ENCODE measurements at places on chromosomes 1 and 21.
A peak's percentile ranks its signal among the peaks of the same experiment; 100 is the strongest.

- DNase-seq = peak; percentile 26
Observed at GRCh38 chr1:229136822-229137221, 134.1 kb upstream of the RAB4A start.

DNA sequence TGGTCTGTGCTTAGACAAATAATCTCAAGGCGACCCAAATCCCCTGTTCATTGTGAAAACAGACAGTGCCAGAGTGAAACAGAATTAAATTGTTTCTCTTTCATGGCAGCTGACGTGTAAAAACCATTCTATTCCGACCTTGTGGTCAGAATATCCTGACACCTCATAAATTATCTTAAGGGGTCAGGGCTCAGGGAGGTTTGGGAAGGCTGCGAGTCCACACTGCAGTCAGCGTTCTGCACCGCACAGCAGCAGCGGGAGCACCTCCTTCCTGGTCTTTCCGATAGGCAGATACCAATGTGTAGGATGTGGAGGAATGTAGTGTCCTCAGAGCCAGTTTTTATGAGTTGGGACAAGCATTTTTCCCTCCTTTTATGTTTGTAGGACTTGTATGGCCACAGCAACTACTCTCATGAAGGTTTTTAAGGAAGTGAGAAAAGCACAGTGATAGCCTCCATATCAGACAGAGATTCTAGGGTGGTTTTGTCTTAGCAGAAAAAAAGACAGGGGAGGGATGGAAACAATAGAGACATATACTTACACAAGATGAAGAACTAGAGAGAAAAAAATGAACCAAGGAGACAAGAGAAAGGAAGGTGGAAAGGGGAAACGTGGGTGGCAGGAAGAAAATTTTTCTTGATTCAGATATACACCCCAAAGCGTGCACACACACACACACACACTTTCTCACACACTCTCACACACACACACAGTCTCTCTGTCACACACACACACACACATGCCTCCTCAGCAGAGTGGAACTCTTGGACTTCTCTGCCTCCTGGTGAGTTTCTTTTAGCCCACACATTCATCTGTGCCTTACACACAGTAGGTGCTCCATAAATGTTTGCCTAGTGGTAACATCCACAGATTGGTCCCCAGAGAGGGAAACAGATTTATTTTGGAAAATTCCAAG, 68.6 kb downstream of the NTMT2 start:
- DNase-seq = no peak

- no peak for DNase-seq
Observed at GRCh38 chr1:222416001-222416791, 131.7 kb downstream of the HHIPL2 start.

- no peak for DNase-seq
Observed at GRCh38 chr1:53391296-53391695, 63.4 kb upstream of the LRP8 start.

- no peak for DNase-seq
Observed at GRCh38 chr1:192998536-192998935, 60.6 kb downstream of the UCHL5 start.

DNA sequence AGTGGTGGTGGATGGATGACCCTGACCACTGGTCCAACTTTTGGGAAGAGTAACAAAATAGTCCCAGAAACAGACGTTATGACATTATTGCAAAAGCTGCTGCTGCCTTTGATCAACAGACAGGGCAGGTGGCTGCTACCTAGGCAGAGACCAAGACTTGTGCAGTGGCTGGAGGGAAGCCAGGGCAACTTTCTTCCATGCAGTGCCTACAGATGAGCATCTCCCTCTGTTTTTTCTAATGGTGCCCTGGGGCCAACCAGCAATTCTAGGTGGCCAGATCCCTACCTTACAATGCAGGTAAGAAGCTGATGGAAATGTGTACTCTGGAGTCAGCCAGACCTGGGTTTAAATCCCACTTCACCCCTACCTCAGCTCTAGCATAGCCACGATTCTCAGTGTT, 283.1 kb upstream of the POU3F1 start:
- DNase-seq = no peak

- no peak for DNase-seq
Observed at GRCh38 chr1:26529405-26529654, 231 bp upstream of the RPS6KA1 start.

DNA sequence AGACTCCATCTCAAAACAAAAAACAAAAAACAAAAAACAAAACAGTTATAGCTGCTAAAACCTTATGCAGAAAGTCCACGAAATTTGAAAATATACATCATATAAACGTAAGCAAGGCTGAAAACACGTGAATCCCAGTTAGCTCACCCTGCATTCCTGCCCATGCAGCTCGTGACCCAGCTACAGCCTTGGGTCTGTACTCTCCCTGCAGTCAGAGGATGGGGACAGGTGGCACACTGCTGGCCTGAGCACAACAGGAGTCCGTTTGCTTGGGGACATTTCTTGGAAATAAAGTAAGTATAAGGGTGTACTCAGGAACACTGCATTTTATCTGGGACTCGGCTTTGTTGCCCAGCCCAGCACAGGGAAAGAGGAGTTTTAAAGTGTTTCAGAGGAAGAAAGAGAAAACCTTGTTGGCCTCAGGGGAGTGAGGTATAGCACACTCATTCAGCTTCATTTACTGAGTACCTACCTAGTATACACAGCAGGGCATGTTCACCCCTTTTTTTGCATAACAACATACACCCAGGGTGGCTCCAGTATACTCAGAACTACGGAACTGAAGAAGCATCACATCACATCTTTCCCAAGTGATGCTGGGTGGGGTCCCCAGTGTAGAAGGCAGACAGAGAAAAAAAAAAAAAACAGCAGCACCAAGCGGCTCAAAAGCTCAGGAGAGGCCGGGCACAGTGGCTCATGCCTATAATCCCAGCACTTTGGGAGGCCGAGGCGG, 44.1 kb downstream of the CAPZB start:
- no peak for DNase-seq

- DNase-seq = peak; percentile 62
Observed at GRCh38 chr1:53585129-53585528, 125.9 kb downstream of the DMRTB1 start.

DNA sequence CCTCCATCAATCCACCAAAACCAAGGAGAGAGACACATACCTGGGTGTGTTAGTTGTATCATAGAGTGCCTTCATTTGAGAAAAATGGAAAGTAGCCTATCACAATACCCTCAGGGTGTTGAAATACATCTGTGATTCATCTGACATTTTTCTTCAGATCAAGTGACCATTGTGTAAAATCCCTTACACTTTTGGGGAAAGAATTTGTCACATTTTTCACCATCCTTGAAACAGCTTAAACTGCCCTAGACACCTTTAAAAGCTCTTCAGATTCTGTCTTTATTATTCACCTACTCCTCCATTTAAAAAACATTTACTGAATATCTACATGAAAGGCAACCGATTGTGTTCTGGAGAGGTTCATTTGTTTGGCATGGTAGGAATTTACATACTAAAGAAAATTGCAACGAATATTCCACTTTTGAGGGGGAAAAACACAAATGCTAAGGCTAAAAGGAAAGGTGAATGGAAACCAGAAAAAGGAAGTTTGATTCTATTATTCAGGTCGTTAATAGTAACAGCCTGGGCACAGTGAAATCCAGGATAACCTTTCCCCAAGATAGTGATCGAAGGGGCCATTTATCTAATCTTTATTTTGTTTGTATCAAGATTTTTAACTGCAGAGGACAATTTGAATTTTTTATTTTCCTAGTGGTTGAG, 70.4 kb upstream of the SAMSN1 start:
- DNase-seq = no peak

- no peak for DNase-seq
Observed at GRCh38 chr1:28197682-28198415, 21.4 kb upstream of the PTAFR start.

- no peak for DNase-seq
Observed at GRCh38 chr1:69862906-69863305, 295.2 kb downstream of the LRRC7 start.

GRCh38 chr1:92240034-92240433, 22.3 kb downstream of the C1orf146 start:
- DNase-seq = no peak

DNA sequence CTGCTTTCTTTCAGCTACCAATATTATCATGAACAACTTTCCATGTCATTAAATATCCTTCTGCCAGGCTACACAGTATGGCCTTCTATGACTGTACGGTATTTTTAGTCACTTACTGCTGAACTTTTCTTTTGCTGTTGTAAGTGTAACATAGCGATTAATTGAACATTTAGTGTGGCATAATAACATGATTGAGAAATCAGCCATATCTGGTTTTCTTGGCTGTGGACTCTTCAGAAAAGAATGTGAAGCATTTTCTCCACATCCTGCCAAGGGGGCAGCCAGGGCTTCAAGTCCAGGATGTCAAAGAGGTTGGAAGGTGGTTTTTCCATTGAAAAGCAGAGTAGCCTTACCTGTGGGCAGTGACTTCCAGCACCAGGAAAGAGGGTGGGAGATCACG, 8.8 kb upstream of the AHCYL1 start:
- DNase-seq = no peak

DNA sequence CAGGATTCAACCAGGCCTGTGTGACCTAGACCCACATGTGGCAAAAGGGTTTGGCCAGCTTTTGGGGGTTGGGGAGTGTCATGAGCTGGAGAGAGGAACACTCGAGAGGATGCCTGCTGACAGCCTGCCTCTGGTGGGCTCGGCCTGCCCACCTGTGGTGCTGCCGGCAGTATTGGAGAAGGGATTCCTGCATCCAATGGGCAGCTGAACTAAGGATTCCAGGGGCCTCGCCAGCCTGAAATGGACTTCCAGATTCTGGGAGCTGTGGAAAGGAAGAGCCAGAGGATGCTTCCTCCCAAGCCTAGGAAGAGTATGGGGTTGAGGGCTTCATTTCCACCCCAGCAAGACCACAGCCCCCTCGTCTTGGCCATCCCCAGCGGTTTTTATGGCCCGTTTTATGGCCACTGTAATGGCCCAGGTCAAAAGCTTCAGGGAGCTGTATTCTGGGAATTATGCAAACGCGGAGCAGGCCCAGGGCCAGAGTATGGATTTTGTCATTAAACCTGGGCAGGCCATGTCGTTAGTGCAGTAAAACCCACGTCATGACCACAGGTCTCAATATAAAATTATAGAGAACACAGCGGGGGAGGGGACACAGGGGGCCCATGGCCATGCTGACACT, 63.6 kb downstream of the TMEM53 start:
- DNase-seq = no peak

GRCh38 chr1:173355281-173356031, 121.7 kb upstream of the PRDX6 start:
- no peak for DNase-seq

DNA sequence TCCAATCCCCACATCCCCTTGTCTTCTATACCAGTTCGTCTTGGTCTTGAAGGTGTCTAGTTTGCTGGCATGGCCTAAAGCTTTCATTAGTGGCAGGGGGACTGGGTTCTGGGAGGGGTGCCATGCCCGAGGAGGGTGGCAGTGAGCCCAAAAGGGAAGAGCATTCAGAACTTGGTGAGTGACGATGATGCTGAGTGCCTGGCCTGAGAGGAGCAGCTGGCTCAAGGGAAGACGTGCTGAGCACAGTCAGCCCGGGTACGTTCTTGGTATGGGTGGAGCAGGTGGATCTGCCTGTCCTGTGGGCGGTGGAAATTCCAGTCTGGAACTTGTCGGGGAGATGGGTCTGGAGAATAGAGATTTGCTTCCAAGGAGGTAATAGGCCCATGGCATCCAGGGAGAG, 4.6 kb downstream of the FDPS start:
- DNase-seq = no peak

- DNase-seq = peak; percentile 61
Observed at GRCh38 chr1:54488065-54488750, 59.8 kb upstream of the ACOT11 start.

DNA sequence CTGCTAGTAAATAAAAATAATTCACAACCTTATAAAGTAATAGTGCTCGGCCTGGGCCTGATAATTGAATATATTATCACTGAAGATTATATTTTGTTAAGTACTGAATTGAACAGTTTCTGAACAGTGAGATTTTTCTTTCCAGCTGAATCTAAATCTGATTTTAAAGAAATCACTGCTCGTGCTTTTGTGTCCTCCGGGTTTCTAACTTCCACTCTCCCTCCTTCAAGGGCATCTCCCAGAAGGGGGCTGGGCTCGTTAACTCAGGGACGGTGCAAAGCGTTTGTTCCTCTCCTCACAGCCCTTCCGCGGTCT, 823 bp upstream of the KIF1B start:
- no peak for DNase-seq

DNA sequence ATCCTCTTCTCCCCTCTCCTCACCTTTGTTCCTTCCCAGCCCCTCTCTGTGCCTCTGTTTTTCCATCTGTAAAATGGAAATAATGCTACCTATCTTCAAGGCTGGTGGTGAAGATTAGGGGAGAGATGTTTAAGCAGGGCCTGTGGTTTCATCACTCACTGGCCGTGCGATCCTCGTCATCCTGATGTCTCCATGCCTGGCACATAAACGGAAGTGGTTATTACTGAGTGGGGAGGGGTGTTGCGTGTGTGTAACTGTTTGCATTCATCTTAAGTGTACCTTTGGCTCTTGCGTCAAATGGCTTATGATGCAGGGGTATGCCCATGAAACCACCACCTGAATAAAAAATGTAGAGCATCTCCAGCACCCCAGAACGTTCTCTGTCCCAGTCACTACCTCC, 17.2 kb upstream of the C1QA start:
- no peak for DNase-seq

GRCh38 chr1:221718381-221719277, 23.3 kb downstream of the DUSP10 start:
- no peak for DNase-seq

GRCh38 chr21:40372506-40372905, 474.5 kb downstream of the DSCAM start:
- no peak for DNase-seq

- DNase-seq = no peak
Observed at GRCh38 chr1:229199261-229200243, 71.4 kb upstream of the RAB4A start.

DNA sequence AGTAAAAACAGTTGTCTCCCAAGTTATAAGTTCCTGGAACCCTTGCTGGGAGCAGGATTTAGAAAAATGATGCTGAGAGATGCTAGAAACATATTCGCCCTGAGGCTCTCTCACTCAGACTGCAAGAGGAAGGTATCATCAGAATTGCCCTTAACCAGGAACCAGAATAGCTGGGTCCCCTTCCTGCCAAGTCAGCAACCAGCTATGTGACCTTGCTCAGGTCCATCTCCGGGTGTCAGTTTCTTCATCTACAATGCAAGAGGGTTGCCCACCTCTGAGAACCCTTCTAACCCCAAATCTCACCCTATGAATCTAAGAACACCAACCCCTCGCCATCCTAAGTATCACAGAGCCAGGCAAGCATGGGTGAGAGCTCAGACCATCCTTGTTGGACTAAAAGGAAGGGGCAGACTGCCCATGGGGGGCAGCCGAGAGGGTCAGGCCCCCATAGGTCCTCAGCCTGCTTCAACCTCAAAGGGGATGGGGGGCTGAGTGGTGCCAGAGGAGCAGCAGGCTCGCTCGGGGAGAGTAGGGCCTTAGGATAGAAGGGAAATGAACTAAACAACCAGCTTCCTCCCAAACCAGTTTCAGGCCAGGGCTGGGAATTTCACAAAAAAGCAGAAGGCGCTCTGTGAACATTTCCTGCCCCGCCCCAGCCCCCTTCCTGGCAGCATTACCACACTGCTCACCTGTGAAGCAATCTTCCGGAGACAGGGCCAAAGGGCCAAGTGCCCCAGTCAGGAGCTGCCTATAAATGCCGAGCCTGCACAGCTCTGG, 390 bp upstream of the S100A9 start:
- DNase-seq = no peak
